GM12864 (cell line): ENCODE measurements at places on chromosomes 11 and 22.

DNA sequence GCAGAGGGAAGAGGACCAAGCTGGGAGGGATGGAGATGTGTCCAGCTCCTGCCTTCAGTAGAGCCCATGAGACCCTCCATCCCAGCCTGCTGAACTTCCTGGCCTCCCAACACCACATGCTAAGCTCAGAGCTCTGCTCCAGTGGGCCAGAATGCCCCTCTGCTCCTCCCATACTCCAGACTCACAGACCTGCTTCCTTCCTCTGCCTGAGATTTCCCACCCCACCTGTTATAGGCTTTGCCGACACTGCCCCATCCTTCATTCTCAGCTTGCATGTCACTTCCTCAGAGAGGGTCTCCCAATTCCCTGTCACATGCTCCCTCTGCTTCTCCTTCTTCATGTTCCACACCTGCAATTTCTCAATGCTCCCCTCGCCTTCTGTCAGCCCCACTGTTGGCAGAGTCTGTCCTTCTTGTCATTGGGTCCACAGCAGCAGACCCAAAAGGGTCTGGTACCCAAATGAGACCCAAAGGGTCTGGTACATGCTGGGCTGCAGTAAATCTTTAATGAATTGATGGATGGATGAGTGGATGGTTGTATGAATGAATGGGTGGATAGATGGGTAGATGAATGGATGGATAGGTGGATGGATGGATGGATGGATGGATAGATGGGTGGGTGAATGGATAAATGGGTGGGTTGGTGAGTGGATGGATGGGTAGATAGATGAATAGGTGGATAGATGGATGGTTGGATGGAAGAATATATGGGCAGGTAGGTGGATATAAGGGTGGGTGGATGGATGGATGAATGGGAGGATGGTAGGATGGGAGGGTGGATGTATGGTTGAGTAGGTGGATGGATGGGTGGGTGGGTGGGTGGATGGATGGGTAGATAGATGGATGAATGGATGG is 105.3 kb upstream of the FGF3 start:
- DNase-seq, result no peak

DNA sequence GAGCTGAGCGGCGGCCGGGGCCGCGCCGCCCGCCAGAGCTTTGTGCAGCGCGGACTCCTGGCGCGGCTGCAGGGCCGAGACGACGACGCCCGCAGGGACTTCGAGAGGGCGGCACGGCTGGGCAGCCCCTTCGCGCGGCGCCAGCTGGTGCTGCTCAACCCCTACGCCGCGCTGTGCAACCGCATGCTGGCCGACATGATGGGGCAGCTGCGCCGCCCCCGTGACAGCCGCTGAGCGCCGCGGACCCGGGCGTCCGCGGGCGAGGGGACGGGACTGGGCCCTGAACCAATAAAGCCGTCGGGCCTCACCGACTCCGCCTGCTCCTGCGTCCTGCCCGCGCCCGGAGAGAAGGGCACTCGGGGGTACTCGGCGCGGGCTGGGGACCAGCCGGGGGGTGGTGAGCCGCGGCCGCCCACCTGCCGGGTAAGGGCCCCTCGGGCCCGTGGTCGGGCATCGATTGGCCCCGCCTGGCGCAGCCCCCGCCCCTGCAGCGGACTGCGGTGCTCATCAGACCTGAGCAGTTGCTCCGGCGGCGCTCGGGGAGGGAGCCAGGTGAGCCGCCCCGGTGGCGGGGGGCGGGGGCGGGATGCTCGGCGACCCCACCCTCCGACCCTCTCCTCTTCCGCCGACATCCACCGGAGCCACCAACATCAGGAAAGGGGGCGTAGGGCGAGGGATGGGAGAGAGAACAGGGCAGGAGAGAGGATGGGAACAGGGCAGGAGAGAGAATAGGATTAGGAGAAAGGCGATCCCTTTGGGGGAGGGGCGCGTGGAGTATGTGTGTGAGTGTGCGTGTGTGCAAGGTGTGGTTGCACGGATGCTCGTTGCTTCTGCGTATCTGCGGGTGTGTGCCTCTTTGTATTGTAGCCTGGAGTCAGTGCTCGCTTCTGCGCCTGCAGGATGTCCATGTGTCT is at the start of gene TMEM25:
Gene TMEM25 (plus strand): TSS at position 510 of the 914 bp plus-strand sequence. CDS start 610 bp downstream, outside the sequence.
- no peak for DNase-seq

DNA sequence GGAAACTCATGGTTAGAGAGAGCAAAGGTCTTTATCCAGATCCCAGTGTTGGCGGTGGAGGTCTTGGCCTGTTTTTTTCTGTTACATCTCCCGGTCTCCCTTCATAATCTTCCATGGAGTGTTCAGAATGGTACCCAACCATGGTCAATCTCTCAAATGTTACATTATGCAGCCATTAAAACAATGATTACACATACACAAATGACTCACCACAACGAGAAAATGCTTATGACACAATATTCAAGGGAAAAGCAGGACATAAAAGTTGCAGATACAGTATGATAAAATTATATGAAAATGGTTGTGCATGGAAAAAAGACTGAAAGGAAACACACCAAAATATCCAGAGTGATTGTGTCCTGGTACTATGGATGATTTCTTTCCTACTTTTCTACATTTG is 17.8 kb upstream of the CSNK1E start:
- no peak for DNase-seq

DNA sequence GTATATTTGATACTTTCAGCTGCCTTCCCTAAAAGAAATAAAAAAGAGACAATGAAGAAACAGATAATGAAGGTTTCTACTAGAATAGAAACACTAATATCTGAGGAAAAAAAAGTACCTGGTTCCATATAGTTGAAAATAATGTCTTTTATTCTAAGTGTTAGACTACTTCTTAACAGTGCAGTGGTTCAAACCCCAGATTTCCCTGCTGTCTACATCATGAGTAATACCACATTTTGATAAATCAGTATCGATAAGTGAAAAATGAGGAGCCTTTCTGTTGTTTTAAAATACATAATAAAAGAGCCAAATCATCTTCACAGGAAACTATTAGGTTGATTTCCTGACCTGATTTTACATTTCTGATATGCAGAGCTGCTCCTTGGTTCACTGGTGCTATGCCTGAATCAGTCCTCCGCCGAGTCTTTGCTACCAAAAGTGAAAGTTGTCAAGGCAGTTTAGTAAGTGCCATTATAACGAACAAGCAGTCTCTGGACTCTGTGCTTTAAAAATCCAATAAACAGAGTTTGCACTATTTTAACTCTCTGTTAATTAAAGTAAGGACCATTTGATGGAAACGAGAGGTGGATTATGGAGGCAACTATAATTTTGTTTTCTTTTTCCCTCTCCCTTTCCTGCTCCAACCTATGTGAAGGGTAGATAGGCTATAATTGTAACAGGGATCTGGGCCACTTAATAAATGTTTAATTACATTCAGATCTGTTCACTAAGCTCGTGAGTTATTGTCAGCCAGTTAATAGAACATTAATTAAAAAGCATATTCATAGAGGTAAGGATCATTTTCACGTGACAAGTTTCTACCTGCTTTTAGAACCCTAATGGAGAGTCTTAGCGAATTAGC is 724.5 kb upstream of the RAG2 start:
- DNase-seq, result no peak

GRCh38 chr11:124170801-124171586 is 12.2 kb upstream of the OR10D3 start:
- no peak for DNase-seq

- DNase-seq, result no peak
Measured at GRCh38 chr22:31089160-31090100, 8.3 kb downstream of the SMTN start.
